ENCODE measurements at places on chromosomes 11 and 22.
A peak's percentile ranks its signal among the peaks of the same experiment; 100 is the strongest.

- no peak for DNase-seq
These were observed 37.0 kb downstream of the OSBP2 start for GRCh38 chr22:30731658-30732057.

DNA sequence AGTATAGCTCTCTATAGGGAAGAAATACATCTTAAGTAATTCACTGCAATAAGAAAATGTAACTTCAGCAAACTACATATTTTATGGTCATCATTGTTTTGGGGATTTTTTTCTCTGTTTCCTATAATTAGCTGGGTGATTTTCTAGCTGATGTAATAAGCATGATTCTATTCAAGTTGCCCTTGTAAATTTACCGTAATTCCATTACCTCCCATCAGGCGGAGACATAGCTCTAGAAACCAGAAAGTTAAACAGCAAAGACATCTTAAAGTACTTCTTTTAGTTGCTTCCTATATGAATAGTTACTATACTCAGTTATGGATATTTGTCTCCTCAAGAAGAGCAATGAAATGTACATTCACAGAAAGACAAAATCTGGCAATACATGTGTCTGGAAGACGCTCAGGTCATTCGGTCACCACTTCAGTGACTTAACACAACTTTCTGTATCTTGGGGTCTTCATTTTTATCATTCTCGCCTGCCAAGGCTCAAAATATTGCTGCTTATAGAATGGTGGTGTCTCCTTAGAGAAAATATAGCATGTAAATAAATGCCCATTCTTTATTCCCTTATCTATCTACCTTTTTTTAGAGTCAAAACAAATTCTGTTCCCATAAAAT is 239.9 kb upstream of the ZC3H12C start:
- DNase-seq: peak; percentile 32

DNA sequence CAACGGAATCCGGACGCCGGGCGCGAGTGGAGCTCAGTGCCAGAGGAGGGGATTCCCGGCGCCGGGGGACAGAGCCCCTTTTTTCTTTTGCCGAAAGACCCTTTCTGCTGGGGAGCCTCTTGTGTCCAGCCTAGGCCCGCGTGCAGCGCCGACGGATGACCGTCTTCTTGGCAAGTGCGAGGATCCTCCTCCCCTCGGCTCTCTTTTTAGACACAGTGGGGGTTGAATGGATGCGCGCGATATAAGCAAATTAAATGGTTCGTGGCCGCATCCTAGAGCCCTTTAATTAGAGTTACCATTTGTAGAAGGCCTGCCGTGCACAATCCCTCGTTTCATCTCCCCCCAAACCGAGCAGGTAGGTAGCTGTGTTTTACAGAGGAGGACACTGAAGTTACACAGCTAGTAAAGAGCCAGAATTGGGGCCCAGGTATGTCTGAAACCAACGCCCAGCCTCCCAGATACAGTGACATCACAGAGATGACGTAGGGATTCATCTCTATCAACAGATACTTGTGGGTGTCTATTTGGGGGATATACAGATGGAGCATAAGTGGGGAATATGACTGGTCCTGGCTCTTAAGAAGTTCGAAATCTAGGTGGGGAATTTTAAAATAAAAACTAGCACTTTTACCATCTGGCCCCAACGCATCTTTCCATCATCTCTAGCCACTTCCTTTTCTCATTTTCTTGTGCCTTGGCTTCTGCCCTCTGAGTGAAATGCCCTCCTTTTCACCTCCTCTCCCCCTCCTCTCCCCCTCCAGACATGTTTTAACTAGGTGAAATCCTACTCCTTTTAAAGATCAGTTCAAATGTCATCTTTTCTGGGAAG is 875 bp downstream of the TCP11L1 start:
- no peak for DNase-seq

GRCh38 chr11:33360642-33361041 is 103.5 kb downstream of the HIPK3 start:
- DNase-seq: no peak
